ENCODE measurements at places on chromosomes 7 and 10. TPM values are rescaled to one million over a fixed set of nuclear protein-coding genes. Genes with fewer than 3 reads are reported as not detected.

Gene TIMM23
- 73.4 TPM for total RNA-seq

Gene POLL
- total RNA-seq, result 6.5 TPM

Gene CCDC172
- total RNA-seq, result not detected

DNA sequence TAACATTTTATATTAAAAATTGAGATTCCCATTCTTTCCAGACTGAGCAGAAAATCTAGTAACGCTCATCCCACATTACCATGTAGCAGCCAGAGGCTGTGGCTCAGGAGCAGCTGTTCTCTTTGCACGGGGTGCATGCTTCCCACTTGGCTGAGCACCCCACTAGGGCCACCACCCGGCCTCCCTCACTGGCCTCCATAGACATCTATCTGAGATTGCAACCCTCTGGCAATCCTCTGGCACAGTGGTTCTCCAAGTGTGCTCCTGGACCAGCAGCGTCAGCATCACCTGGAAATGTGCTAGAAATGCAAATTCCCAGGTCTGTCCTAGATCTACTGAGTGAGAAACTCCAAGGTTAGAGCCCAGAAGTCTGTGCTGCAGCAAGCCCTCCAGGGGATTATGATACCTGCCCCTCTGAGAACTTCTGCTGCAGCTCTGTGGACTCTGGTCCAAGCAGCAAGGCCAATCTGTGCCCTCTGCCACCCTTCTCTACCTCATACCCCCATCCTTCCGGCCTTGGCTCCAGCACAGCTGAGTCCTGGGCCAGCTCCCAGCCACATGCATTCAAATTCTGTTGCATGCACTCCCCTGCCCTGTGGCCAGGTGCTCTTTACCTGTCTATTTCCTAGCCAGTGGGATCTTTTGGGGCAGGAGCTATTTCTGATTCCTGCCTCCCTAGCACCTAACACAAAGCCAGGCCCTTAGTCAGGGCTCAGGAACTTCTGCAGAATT is 301.5 kb downstream of the GRID1 start:
- DNase-seq, result no peak

GRCh38 chr7:88452646-88453045 is 146.0 kb upstream of the STEAP4 start:
- DNase-seq, result no peak

- no peak for DNase-seq
These were observed 16.8 kb downstream of the NUDT1 start for GRCh38 chr7:2258661-2259365.

DNA sequence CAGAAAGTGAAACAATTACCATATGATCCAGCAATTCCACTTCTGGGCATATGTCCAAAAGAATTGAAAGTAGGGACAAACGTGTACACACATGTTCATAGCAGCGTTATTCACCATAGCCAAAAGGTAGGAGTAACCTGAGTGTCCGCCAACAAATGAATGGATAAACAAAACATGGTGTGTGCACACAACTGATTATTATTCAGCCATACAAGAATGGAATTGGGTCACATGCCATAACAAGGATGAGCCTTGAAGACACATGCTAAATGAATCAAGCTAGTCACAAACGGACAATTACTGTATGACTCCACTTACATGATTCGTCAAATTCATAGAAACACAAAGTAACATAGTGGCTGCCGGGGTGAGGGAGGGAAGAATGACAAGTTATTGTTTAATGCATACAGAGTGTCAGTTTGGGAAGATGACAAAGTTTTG is 4.1 kb upstream of the OIT3 start:
- DNase-seq, result no peak

GRCh38 chr10:74081192-74081803 is 69.3 kb downstream of the AP3M1 start:
- DNase-seq, result peak; percentile 48

DNA sequence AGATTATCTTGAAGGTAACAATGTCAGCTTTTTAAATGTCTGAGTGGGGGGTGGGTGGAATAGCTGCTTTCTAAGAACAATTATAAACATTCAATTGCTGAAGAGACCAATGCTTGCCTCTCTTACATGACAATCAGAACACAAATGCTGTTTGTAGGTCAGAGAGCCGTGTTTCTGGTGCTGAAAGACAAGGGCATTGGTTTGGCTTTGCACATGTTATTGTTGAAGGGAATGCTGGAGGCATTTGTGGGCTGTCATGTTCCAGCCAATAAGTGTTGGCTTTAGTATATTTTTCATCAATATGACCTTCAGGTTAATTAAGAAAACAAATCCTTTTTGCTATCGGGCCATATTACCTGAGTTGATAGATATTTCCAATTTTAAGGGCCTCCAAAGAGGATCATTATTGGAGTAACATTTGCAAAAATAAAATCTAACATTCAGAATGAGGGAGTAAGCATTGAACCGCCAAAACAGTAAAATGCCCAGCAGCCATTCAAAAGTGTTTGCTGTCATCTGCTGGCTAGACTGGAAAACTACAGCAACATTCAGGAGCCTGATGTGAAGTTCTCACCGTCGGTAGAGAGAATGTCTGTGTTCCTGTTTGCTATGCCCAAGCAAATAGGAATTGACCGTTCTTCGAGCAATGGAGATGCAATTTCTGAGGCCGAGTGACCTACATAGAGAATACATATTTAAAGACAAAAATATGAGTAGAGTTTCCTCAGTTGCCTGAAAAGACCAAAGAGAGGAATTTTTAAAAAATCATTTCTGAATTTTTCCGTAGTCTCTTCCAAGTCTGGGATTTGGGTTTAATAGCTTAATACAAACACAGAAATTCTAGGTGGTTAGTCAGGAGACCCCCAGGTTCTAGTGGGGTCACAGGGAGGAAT is 118.9 kb downstream of the APBB1IP start:
- DNase-seq, result peak; percentile 69

GRCh38 chr7:70574970-70575799 is 556.8 kb upstream of the GALNT17 start:
- peak; percentile 22 for DNase-seq

Measured in frontal cortex (tissue), 4 donors.